ENCODE measurements at places on chromosomes 4 and X.
A peak's percentile ranks its signal among the peaks of the same experiment; 100 is the strongest.

DNA sequence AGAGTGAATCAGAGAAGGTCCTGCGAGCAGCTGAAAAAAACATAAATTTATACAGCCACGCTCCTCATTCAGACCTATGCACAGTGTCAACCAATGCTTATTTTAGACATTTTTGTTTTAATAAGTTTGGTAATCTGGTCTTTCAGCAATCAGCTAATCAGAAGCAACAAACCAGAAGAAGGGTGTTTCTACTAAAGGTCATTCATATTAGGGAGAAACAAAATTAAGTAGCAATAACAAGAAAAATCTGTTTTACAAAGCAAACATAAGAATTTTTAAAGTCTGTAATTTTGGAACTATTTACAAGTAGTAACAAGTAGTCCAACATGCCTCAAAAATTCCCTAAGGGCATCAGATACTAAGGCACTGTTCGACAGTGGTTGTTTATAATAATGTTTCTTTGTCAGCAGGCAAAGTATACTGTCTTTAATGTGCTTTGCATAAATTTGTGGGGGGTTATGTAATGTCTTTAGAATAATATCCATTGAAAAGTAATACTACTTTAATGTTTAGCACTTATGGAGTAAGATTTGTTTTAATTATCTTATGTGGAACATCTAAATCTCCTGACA, 82.8 kb downstream of the PHOX2B start:
- no peak for DNase-seq

GRCh38 chr4:124151031-124151430, 561.5 kb downstream of the ANKRD50 start:
- DNase-seq: no peak

DNA sequence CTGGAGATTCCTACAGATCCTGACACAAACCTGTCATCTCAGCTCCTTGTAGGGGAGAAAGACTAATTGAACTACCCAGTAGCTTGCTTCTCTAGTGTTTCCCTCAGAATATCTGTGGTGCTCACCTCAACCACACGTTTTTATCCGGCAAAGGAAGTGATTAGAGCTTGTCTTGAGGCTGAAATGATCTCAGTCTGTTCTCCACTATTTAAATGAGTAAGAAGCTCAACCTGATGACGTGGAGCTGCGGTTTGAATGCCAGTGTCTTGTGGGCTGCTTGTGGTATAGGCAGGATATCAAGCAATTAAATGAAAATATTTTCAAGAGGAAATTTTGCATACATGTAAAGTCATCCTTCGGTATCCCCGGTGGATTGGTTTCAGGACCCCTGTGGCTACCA, 270.2 kb downstream of the TLL1 start:
- DNase-seq: no peak

- DNase-seq: peak; percentile 5
Observed at GRCh38 chr4:8580321-8581093, at the start of gene GPR78. GPR78 (plus strand) TSS chr4:8580392; CDS start chr4:8580983, 591 bp downstream.

GRCh38 chr4:169619518-169619957, 840 bp upstream of the CLCN3 start:
- no peak for DNase-seq

DNA sequence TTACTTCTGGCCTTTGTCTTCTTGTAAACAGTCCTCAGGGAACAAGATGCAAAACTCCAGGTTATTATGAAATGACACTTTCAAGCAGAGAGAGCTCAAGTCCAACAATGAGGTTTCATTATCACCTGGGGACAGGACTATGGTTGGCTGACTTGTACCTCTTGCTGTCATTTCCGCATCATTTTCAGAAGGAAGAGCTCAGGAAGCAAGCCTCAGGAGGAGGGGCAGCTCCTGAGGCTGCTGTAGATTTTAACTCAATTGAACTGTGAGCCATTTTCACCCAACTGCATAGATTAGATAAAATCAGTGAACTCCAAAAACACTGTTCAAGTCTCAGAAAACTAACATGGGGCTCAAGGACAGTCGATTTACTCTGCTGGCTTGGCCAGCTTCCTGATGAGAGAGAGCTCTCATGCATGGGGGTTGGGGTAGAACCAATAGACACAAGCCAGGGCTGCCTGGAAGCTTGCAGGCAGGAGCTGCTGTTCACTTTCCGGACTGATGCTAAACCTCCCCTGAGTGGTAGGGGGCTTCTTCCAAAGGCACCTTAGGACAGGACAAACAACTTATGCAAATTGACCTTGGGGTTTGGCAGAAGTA, 23.6 kb downstream of the TMEM255A start:
- no peak for DNase-seq

All from activated CD4-positive, CD25-positive, alpha-beta regulatory T cell (primary cell).